ENCODE measurements at places on chromosomes 13 and 19.
A peak's percentile ranks its signal among the peaks of the same experiment; 100 is the strongest.

- no peak for DNase-seq
Measured at GRCh38 chr13:42345367-42345766, 73.4 kb downstream of the AKAP11 start.

GRCh38 chr19:14369399-14370168 is 11.7 kb upstream of the ADGRE5 start:
- no peak for DNase-seq

- no peak for DNase-seq
Measured at GRCh38 chr13:51221674-51222036, 543 bp upstream of the FAM124A start.

GRCh38 chr19:35754370-35755130 is 2.3 kb downstream of the HSPB6 start:
- DNase-seq = no peak

DNA sequence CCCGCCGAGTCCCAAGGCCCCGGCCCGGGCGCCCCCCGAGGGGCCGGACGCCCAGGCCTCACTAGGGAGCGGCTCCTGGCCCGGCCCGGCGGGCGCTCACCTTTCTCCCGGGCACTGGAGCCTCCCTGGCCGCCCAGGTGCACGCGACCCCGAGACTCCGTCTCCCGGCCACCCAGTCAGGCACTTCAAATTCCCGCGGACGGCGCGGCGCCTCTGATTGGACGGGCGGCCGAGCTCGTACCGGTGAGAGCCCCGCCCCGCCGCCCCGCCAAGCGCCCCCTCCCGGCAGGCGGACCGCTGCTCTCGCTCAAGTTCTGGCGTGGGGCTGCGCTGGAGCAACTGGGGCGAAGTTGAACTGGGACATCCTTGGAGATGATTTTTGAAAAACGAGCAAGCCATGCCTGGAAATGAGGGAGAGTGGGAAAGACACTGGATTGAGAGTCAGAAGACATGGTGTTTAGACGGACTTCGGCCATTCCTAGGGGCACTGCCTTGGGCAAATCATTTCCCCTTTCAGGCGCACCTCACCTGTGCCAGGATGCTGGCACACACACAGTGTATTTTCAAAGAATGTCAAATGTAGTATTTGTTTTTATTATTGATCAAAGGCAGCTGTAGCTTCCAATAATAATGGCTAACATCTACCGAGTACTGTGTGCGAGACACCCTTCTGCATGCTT is 485.3 kb downstream of the UQCRFS1 start:
- no peak for DNase-seq

DNA sequence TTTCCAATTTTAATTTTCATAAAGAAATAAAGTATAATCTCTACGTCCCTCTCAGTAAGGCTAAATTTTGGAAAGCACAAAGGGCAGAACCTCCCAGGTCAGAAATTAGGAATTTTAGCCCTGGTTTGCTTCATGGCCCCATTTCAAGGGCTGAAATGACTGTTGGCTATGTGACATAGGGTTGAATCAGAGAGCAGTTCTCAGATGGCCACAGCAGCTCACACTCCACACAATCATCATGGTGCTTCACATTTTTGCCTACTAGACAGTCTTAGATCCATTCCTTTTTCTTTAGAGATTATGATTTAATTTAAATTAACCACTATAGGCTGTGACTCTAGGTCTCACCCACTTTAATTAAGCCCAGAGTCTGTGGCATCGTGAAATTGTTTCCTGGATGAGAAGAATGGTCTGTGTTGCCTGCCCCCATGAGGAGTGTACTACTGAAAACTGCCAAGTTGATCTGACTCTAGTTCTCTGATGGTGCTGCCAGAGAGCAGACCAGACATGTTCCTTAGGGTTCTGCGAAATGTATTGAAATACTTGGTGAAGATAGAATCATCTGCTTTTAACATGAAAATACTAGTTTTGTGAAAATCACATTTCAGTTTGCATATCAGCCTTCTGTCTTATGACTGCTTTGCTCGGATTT is 57.4 kb downstream of the ESD start:
- DNase-seq = no peak

DNA sequence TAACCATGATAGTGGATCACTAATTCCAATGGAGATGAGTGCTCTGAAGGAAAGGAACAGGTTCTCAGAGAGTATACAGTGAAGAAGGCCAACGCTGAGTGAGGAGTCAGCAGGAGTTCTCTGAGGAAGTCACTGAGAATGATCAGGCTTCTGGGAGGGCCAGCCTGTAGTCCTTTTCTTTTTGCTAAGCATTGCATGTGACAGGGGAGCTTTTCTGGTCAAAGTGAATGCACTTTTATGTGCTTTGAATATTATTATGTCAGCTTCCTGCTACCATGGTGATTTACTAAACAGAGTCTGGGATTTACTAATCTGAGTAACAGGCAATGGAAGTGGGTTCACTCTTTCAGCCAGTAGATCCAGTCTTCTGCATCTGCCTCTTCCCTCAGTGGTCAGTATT is 81.1 kb upstream of the SERP2 start:
- DNase-seq = no peak

- DNase-seq = no peak
Measured at GRCh38 chr19:15170345-15170744, 30.4 kb downstream of the NOTCH3 start.

DNA sequence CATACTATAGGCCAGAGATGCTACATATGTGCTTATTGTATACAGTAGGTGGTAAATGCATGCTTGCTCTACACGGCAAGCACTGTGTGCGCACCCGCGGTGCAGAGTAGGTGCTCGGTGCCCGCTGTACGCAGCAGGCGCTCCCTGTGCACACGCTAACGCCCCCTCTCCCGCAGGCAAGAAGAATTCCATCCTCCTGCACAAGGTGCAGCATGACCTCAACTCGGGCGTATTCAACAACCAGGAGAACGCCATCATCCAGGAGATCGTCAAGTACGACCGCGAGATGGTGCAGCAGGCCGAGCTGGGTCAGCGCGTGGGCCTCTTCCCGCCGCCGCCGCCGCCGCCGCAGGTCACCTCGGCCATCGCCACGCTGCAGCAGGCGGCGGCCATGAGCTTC is 17.7 kb downstream of the POLRMT start:
- DNase-seq = no peak

GRCh38 chr19:29320618-29321017 is 107.7 kb upstream of the UQCRFS1 start:
- DNase-seq = no peak

- DNase-seq = no peak
Measured at GRCh38 chr13:34070544-34071303, 252.8 kb downstream of the RFC3 start.

DNA sequence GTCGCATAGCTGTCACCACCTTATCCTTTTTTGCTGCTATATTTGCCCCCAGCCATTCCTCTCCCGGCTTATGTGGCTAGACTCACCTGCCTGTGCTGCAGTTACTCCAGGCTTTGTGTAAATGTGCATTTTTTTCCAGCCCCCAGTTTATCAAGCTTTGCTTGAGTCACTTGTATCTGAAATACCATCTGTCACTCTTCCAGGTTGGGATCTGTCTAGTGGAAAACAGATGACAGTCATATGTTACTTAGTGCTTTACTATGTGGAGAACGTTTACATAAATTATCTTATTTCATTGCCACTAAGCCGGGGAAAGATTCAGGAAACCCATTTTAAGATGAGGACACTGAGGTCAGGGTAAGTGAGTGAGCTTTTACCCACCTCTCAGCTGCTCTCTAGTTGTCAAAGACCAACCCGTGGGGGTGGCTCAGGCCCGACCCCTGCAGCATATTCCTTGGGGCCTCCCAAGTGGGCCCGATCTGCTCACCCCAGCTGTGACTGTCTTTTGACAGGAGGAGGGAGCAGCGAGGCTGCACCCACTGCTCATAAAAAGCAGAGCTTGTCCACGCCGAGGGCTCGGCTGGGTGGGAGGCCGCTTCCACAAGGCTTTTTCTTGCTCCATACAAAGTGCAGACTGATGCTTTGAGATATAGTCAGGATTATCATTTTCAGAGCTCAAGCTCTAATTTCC is 7.2 kb downstream of the GJB2 start:
- DNase-seq = no peak

DNA sequence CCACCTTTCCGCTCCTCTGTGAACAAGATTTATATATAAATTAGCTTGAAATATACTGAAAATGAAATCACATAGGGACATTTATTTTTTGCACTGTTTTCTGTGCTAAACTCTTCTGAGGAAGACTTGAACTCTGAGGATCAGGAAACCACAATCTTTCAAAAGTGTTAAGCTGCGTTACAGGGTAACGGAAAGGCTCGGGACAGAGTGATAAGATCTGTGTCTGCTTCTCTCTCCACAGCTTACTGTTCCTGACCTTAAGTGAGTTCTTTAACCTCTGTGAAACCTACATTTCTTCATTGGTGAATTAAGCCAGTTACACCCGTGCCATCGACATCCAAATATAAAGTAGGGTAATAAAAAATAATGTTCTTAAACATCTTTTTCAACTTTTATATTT is 38.9 kb downstream of the DACH1 start:
- DNase-seq = no peak

DNA sequence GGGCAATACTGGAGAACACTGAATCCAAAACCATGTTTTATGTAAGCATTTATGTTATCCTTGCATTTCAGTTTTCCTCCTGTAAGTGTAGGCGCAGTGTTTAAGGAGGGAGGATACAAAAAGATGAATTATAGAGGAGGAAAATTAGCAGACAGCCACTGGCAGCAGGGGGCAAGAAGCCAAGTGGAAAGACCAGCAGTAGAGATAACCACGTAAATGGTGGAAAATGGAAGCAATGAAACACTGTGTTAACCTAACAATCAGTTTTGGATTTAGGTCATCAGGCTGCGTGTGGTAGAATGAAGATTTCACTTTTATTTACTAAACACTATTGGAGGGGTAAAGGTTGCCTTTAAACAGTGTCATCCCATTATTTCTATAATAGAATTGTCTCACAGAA is 447.3 kb downstream of the GPC6 start:
- no peak for DNase-seq

GRCh38 chr19:39842693-39843435 is 3.3 kb downstream of the FBL start:
- DNase-seq = no peak

GRCh38 chr13:44819245-44819644 is 170.0 kb downstream of the NUFIP1 start:
- DNase-seq = no peak

- peak; percentile 51 for DNase-seq
Measured at GRCh38 chr19:56566904-56567273, 379 bp upstream of the ZNF470 start.

- DNase-seq = no peak
Measured at GRCh38 chr13:85640727-85641126, 158.5 kb downstream of the SLITRK6 start.

- no peak for DNase-seq
Measured at GRCh38 chr13:47112205-47112902, 215.5 kb upstream of the HTR2A start.

DNA sequence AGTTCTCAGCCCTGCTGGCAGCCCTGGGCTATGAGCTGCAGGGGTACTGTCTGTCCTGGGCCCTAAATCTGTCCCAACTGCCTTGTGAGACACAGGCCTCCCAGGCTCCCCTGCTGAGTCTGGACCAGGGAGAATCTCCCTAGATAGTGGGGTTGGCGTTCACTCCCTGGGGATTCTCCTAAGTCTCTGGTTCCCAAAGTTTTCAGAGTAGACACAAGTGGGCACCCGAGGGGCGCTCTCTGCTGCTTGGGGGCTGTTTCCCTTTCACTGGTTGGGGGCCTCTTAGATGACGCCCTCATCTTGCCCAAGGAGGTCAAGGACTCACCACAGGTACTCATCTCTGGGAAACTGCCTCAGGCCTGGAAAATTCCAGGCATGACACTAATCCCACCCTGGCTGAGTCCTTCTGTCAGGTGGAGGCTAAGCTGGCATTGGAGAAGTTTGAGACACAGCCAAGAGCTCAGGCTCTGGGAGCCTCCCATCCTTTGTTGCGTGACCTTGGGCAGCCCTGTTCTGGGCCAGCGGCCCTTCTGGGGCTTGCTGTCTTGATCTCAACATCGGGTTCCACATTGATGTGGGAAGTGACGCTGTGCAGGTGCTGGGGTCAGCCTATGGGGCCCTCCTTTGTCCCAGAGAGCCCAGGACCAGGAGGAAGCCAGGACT is 3.9 kb downstream of the RPL18A start:
- no peak for DNase-seq

- peak; percentile 21 for DNase-seq
Measured at GRCh38 chr13:93183302-93183701, 43.3 kb upstream of the GPC6 start.

GRCh38 chr13:66994517-66995202 is 235.5 kb downstream of the PCDH9 start:
- DNase-seq = no peak

DNA sequence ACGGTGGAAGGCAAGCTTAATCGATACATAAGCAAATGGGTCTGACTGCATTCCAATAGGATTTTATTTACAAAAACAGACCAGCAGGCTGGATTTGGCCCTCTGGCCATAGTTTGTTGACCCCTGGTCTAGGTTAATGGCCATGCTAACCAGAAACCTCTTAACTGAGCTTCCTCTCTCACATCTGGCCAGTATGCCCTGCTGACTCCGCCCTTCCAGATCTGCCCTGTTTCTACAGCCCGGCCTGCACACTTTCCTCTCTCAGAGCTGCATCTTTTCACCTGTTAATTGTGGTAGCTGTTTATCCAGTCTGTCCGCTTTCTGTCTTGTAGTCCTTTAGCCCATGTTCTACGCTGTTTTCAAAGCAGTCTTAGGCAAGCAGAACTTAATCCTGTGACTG is 25.6 kb downstream of the EDNRB start:
- DNase-seq = no peak

GRCh38 chr19:5448374-5448773 is 6.8 kb upstream of the ZNRF4 start:
- DNase-seq = no peak

DNA sequence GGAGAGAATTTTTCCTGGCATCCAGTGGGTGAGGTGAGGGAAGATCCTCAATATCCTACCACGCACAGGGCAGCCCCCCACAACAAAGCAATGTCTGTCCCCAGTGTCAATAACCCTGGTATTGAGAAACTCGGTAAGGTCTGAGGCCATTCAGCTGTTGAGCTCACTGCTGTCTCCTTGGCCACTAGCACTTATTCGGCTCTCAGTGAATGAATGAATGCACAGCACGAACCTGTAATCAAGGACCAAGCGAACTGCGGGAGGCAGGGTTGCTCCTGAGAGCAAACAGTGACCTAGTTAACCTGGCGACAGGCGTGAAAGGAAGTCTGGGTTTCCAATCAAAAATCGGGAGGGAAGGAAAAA is 640 bp downstream of the ZSCAN5A start:
- DNase-seq = no peak

GRCh38 chr13:44818428-44818827 is 170.8 kb downstream of the NUFIP1 start:
- DNase-seq = peak; percentile 50

DNA sequence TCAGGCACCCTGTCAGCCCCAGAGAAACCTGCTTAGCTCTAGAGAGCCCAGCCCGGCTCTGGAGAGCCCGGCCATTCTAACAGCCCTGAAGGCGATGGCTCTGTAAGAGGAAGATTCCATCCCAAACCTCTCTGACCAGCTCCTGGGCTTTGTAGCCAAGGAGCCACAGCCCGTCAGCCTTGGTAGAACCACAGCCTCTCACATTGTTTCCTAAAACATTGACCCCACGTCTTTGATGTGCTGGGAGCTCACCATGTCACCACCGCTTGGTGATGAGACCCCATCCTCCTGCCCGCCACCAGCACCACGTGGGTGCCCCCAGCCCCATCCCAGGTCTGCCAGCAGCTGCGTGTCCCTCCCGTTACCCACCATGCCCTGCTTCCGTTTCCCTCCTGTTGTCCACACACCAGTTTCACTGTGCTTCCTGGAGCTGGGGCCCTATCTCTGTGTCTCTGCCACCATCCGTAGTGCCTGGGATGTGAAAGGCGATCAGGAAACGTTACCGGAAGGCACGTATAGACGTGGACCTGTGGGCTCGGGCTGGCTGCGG is 94.2 kb upstream of the MCF2L start:
- peak; percentile 26 for DNase-seq

- no peak for DNase-seq
Measured at GRCh38 chr13:94950303-94950702, 238.0 kb upstream of the SOX21 start.
